ENCODE measurements at places on chromosomes 3 and 15.

DNA sequence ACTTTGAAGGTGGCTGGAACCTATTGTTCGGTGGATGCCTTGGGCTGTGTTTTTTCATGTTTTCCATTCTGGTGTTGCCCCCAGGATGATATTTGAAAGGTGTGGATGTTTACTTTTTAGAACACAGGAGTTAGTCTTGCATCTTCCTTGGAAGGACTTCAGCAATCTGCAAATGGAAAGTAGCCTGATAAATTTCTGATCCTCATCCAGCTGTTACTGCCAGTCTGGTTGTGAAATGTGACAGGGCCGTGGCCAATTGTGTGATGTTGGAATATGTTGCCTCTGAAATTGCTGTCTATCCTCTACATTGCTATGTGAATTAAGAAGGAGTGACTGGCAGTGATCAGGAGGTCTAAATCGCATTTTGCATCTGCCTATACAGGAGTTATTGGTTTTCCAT is 382.5 kb upstream of the C2CD4B start:
- peak overlapping the region; percentile 70 for H3K27ac ChIP-seq
- H3K4me3 ChIP-seq, result peak overlapping the region; percentile 2
- peak; percentile 40 for DNase-seq
- H3K36me3 ChIP-seq, result no peaks in the 10 kb centered on the region

DNA sequence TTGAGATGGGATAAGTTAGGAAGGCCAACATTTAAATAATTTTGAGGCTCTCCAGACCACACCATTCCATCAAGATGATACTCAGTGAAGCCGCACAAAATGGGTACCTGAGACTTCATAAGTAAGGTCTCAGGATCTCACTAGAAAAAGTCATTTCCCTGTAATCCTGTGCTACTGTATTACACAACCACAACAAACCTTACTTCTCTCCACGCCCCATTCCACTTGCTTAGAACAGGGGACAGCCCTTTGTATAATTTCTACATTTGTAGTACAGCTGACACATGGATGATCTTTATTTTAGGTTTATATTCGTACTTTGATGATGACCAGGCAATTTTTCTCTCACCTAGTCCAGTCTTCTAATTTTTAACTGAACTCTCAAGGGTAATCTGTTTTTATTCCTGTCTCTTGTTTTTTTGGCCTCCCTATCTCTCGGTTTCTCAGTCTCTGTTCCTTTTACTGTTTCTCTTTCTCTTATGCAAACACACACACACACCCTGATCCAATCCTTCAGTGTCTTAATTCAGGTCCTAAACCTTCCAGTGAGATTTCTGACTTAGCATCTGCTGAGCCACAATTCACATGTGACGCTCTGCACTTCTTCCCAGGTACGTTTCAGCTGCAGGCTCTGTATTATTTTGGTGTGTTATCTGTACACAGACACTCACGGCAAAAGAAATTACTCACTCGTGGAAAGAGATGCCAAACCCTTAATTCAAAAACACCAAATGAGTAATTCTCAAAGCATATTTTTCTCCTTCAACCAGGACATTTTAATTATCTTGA is 223.2 kb upstream of the THBS1 start:
- H3K36me3 ChIP-seq, result no peaks in the 10 kb centered on the region
- no peaks in the 10 kb centered on the region for H3K27me3 ChIP-seq
- H3K27ac ChIP-seq, result no peak overlapping the region
- H3K4me3 ChIP-seq, result no peak overlapping the region

DNA sequence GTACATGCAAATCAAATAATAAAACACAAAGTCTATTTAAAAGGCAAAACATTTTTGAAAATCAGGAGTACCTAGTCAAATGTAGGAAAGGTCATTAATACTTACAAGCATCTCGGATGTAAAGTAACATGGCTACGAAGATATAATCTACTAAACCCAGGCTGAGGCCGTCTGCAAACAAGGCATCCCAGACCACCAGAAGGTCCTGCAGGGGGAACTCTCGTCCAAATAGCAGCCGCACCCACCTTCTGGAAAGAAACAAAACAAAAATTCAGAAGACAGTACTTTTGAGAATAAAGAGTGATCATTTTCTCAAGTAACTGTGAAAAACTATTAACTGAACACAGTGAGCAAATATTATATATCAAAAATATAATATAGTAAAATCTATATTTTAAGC is 423.1 kb downstream of the PLCL2 start:
- no peak overlapping the region for H3K4me3 ChIP-seq
- H3K27me3 ChIP-seq, result no peaks in the 10 kb centered on the region
- no peak for DNase-seq
- H3K36me3 ChIP-seq, result no peaks in the 10 kb centered on the region
- H3K4me1 ChIP-seq, result peaks cover 15% of the 10 kb centered on the region

DNA sequence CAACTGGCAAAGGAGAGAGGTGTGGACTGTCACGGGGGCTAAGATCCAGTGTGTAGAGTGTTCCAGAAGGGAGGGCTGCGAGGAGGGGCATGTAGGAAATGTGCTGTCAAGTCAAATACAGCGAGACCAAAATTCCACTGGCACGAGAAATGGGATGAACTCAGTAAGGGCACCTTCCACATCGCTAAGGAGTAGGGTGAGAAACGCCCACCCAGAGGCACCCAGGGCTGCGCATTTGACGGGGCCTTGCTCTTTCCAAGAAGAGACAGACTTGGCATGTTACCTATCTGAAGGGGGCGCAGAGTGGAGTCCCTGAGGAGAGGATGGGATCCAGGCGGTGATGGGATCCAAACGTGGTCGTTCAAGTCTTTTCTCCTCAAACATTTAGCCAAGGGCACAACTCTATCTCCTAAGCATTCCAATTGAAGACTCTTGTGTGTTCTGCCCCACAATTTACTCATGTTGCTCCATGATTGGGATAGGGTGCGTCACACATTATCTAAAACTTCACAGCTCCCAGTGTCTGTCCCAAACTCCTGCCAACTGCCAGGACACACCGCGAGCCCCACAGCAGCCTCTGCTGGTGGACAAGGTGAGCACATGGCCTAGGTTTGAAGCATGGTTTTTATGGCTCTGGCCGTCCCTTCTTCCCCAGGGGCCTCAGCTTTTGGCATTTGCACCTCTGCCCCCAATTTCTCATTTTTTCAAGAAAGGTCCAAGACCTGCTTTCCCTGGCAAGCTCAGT is 7.6 kb downstream of the SELENOS start:
- H3K27me3 ChIP-seq, result no peaks in the 10 kb centered on the region
- no peak for DNase-seq
- H3K36me3 ChIP-seq, result peaks cover 1% of the 10 kb centered on the region

DNA sequence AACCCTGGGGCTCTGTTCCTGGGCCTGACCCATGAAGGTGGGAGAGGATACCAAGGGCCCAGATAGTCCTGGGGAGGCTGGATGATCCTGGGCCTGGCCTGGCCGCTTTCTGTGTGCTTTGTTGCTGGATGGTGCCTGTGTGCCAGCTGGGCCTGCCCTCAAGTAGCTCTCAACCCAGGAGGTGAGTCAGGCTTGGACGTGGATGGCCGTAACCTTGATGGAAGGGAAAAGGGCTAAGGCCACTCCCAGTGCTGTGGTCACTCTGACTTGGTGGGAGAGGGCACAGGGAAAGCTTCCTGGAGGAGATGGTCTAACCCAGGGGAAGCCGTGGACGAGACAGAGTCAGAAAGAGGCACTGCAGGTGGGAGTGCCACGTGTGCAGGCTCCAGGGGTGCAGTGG is 9.4 kb downstream of the TMEM43 start:
- H3K4me3 ChIP-seq, result no peak overlapping the region
- peaks cover 91% of the 10 kb centered on the region for H3K36me3 ChIP-seq
- no peak overlapping the region for H3K27ac ChIP-seq
- H3K4me1 ChIP-seq, result peaks cover 28% of the 10 kb centered on the region
- DNase-seq, result no peak
- H3K27me3 ChIP-seq, result no peaks in the 10 kb centered on the region

DNA sequence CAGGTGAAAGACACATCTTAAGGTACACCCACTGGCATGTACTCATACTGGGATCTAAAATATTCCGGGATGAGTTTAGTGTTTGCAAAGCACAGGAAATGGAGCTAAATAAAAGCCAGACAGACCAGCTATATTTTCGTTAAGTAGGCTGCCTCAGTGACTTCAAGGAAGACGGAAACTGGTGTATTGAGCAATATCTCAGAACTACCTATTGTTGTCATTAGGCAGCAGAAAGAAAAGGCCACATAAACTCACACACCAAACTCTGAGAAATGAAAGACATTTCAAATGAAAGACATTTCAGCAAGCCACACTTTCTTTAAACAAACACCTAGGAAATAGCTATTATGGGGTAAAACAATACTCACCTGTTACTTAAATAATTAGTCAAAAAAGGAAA is 761.7 kb upstream of the SEMA6D start:
- no peak for DNase-seq
- H3K4me3 ChIP-seq, result no peak overlapping the region
- H3K36me3 ChIP-seq, result no peaks in the 10 kb centered on the region
- no peaks in the 10 kb centered on the region for H3K4me1 ChIP-seq

- DNase-seq, result no peak
- H3K27me3 ChIP-seq, result no peaks in the 10 kb centered on the region
- no peaks in the 10 kb centered on the region for H3K36me3 ChIP-seq
- no peak overlapping the region for H3K27ac ChIP-seq
Measured at GRCh38 chr3:146772211-146772743, 167.1 kb upstream of the PLSCR5 start.

- DNase-seq, result no peak
- no peaks in the 10 kb centered on the region for H3K27me3 ChIP-seq
Measured at GRCh38 chr15:48283396-48284145, 47.7 kb upstream of the DUT start.

- no peak overlapping the region for H3K4me3 ChIP-seq
- peaks cover 67% of the 10 kb centered on the region for H3K4me1 ChIP-seq
- no peaks in the 10 kb centered on the region for H3K36me3 ChIP-seq
- no peaks in the 10 kb centered on the region for H3K27me3 ChIP-seq
Measured at GRCh38 chr3:114504941-114505628, 211.3 kb downstream of the TIGIT start.

DNA sequence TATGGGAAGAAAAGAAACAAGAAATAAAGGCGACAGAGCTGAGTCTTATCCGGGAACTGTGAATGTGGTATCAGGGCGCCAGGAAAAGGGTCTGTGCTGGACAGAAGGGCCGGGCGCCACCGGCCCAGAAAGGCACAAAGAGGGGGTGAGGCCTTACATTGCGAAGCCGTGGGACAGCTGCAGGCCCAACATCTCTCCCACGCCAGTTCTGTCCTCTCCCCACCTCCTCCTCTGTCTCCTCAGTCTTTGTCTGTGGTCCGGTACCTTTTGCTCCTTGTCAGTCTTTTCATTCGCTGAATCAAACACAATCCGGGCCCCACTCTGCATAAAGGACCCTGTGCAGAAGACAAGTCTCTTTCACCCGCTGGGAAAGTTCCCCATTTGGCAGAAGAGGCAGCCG is 81.8 kb downstream of the LRIG1 start:
- peaks cover 40% of the 10 kb centered on the region for H3K4me1 ChIP-seq
- H3K4me3 ChIP-seq, result no peak overlapping the region
- no peaks in the 10 kb centered on the region for H3K27me3 ChIP-seq
- DNase-seq, result no peak
- peak overlapping the region; percentile 79 for H3K27ac ChIP-seq

GRCh38 chr3:79202471-79203143 is 565.2 kb downstream of the ROBO1 start:
- no peak overlapping the region for H3K27ac ChIP-seq
- H3K4me3 ChIP-seq, result no peak overlapping the region
- no peaks in the 10 kb centered on the region for H3K36me3 ChIP-seq
- H3K4me1 ChIP-seq, result no peaks in the 10 kb centered on the region
- no peak for DNase-seq

GRCh38 chr3:170058127-170058526 is 20.3 kb downstream of the GPR160 start:
- H3K36me3 ChIP-seq, result no peaks in the 10 kb centered on the region
- no peak for DNase-seq
- H3K4me1 ChIP-seq, result no peaks in the 10 kb centered on the region
- no peak overlapping the region for H3K4me3 ChIP-seq

- no peaks in the 10 kb centered on the region for H3K4me1 ChIP-seq
- no peak for DNase-seq
- H3K36me3 ChIP-seq, result no peaks in the 10 kb centered on the region
- H3K27ac ChIP-seq, result no peak overlapping the region
- H3K27me3 ChIP-seq, result no peaks in the 10 kb centered on the region
Measured at GRCh38 chr3:160257606-160258005, 32.4 kb downstream of the C3orf80 start.

DNA sequence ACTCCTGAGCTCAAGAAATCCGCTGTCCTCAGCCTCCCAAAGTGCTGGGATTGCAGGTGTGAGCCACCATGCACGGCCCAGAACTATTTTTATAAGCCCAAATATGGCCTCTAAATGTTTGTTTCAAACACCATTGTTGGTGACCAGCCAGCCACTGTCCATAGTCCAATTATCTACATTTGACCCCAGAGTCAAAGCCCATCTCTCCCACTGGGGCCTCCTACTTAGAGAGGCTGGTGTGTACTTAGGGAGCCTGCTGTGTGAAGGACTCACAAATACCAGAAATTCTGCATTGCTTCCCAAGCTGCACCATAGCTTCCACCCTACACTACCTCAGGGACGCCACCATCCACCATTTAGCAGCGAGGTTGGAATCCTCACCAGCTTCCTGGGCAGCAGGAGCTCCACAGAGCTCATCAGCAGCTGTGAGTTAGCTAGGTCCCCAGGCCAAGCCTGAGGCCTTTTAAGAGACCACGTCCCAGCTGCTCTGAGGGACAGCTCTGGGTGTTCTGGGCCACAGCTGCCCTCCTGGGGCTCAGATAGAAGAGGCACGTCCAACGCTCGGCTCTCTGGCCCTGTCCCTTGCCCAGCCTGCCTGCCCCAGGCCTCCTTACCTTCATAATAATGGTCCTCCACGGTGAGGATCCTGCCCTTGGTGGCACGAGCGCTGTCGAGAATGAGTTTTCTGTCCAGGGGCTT is 29.5 kb downstream of the TKT start:
- H3K4me1 ChIP-seq, result no peaks in the 10 kb centered on the region
- no peak overlapping the region for H3K27ac ChIP-seq
- no peaks in the 10 kb centered on the region for H3K27me3 ChIP-seq
- H3K4me3 ChIP-seq, result no peak overlapping the region
- DNase-seq, result no peak

DNA sequence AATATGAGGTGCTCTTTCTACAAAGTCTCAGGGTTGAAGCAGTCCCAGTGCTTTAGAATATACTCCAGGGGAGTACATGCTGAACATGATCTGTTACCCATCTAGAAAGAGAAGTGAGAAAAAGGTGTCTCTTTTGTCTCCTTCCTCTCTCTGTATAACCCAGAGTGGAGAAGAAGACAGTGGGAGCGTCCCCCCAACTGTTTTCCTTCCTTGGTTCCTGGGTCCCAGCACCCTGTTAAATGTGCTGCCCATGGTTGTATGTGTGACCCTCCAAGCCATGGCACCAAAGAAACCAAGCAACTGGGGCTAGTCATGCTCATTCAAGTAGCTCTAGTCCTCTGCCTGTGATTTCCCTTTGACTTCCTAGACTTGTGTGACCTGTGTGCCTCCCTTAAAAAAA is 683.7 kb downstream of the TBL1XR1 start:
- H3K4me1 ChIP-seq, result no peaks in the 10 kb centered on the region
- H3K36me3 ChIP-seq, result no peaks in the 10 kb centered on the region
- no peak overlapping the region for H3K4me3 ChIP-seq
- no peaks in the 10 kb centered on the region for H3K27me3 ChIP-seq
- DNase-seq, result no peak
- no peak overlapping the region for H3K27ac ChIP-seq
